ENCODE measurements at places on chromosomes 6 and 20. TPM values are rescaled to one million over a fixed set of nuclear protein-coding genes. Genes with fewer than 3 reads are reported as not detected.

- H3K4me1 ChIP-seq = no peaks in the 10 kb centered on the region
- no peaks in the 10 kb centered on the region for H3K36me3 ChIP-seq
- H3K27me3 ChIP-seq = no peaks in the 10 kb centered on the region
- H3K4me3 ChIP-seq = no peak overlapping the region
Measured at GRCh38 chr6:133756078-133756695, 132.7 kb upstream of the TCF21 start.

DNA sequence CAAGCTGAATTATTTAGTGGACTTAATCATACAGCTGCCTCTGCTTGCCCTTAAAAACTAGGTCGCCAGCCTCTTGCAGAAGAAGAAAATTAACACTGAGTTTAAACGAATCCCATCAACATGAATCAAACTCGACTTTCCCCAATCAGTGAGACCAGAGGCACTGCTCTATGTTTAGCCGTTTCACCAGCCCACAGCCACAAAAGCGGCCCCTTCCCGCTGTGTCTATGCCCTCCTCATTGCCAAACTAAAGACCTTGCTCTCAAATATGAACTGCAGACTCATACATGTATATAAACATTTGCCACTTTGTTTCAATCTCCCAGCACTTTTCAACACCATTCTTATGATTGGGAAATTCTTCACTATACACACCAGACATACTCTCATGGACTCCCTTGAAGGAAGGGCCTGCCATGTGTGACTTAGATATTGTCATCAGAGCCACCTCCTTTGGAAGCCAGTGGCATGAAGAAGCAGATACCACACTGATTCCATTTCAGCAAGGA, 105.8 kb upstream of the ADGRF1 start:
- H3K4me1 ChIP-seq = no peaks in the 10 kb centered on the region

DNA sequence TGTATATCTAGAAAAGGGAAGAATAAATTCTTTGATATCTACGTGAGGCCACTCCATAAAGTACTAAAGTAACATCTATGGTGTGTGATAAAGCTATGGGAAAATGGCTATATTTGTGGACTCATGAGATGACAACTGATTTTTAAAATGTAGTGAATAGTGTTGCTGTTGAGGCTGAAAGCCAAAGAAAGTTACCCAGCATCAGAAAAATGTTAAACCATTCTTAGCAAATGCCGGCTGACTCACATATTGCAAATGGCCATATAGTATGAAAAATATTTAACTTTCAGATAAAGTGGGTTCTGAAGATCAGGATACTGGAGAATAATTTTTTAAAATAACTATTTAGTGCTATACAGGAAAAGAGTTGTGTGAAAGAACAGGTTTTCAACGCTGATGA, 129.9 kb upstream of the GRIK2 start:
- H3K4me1 ChIP-seq = no peaks in the 10 kb centered on the region
- no peak overlapping the region for H3K27ac ChIP-seq
- H3K4me3 ChIP-seq = no peak overlapping the region
- H3K27me3 ChIP-seq = no peaks in the 10 kb centered on the region

Gene RIPPLY2
- not detected for polyA plus RNA-seq

GRCh38 chr6:154347981-154348380, 8.6 kb downstream of the IPCEF1 start:
- no peak for DNase-seq
- peaks cover 5% of the 10 kb centered on the region for H3K4me1 ChIP-seq
- peak overlapping the region; percentile 81 for H3K27ac ChIP-seq
- H3K4me3 ChIP-seq = peak overlapping the region; percentile 55

DNA sequence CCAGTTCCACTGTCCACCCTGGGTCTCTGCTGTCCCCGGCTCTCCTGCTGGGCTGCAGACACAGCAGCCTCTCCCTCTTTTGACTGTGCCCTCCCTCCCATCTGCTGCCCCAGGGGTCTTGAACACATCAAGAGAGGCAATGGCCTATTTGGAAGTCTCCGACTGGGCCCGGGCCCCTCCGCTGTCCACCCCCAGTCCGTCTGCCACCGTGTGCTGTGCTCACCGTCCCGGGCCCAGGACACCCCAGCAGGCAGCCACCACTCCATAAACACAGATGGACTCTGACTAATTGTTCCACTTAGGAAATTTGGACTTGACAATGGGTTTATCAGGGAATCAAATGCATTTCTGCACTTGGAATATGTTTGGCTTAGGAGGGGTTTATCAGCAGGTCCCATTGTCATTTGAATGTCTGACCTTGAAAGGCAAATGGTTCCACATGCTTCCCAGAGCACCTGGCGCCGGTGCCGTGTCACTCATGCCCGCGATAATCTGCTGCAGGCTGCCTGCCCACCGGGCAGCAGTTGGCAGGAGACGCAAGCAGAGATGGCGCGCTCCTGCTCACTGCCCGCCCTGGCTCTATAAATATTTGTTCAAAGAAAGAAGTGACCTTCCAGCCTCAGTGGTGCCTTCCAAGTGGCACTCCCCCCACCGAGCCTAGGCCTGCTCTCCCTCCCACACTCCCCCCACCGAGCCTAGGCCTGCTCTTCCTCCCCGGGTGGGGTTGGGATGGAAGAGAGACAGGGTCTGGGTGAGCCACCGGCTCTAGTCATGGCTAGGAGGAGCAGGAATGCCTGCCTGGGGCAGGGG, 18.8 kb upstream of the FRMD1 start:
- peaks cover 2% of the 10 kb centered on the region for H3K27me3 ChIP-seq
- no peaks in the 10 kb centered on the region for H3K4me1 ChIP-seq
- no peaks in the 10 kb centered on the region for H3K36me3 ChIP-seq
- peak; percentile 52 for DNase-seq
- no peak overlapping the region for H3K4me3 ChIP-seq
- no peak overlapping the region for H3K27ac ChIP-seq

DNA sequence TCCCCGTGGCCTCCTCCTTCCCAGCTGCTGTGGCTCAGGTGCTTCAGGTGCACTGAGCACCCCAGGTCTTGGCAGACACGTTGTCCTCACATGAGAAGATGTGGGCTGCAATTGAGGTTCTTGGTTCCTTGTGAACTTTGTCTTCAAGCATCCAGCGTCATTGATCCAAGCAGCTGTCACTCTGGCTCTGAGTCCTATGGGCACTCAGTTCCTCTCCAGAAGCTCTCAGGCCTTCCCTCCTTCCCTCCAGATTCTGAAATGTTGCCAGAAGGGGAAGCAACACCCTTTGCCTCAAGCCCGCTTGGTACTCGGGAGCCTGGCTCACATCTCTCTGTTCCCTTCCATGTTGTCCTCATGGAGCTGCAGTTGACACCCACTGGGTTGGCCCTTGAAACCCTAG, 8.4 kb upstream of the MRGBP start:
- H3K36me3 ChIP-seq = no peaks in the 10 kb centered on the region
- no peaks in the 10 kb centered on the region for H3K4me1 ChIP-seq
- H3K4me3 ChIP-seq = no peak overlapping the region
- no peak for DNase-seq
